ENCODE measurements at places on chromosomes 2 and 18.

DNA sequence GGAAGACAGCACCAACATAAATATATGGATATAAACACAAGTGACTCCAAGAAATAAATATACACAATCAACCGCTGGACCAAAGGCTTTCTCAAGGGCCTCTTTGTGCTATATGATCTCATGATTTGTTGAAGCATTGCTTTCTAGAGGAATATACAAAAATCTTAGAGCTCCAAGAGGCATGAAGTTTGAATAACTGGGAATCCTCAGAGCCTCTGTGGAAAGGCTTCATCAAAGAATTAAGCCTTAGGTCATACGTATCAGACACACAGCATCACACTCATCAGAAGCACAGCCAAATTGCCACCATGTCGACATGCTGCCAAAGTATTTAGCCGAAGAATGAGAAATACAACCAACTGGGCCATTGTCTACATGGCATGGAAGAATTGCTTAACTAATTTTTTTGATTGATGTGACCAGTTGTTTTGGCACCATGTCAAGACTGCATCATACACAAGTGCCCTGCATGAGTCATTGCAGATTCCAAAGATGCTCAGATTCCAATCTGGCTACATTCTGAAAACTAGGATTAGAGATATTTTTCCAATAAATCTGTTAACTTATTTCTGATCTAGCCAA, 860.6 kb upstream of the ZEB2 start:
- H3K4me1 ChIP-seq: no peaks in the 10 kb centered on the region
- no peaks in the 10 kb centered on the region for H3K36me3 ChIP-seq
- H3K27ac ChIP-seq: no peak overlapping the region
- no peaks in the 10 kb centered on the region for H3K27me3 ChIP-seq
- no peak for DNase-seq

DNA sequence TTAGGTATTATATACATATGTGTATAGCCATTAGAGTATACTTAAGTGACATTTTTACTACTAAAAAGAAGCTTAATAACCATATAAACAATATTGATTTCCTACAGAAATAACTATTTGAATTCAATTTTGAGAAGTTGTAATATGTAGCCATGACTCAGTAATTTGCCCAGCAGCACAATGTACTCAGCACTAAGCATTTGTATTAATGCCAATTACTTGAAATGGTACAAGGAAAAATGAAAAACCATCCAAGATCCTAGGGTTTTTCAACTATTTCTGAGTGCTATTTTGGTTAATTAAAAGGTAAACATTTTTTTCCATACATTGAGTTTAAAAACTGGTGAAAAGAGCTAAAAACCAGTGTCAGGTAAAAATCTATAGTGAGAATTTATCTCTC, 324.0 kb downstream of the KCNJ3 start:
- H3K4me3 ChIP-seq: no peak overlapping the region
- no peak for DNase-seq
- no peaks in the 10 kb centered on the region for H3K27me3 ChIP-seq
- H3K27ac ChIP-seq: no peak overlapping the region
- no peaks in the 10 kb centered on the region for H3K4me1 ChIP-seq

DNA sequence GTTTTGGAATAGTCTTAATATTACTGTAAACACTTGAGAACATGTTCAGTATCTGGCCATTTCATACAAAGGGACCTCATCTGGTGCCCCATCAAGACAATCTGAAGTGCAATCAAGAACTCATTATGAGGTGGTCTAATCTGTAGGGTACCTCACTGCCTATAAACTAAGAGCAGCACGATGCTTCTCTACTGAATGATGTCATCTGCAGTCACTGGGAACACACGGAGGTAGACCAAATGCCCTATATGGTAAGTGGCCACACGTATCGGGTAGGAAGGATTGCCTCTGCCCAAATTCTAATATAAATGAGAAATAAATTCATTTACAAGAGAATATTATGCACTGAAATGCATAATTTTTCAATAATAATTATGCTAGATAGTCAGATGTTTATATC, 90.4 kb downstream of the SLC8A1 start:
- H3K36me3 ChIP-seq: no peaks in the 10 kb centered on the region
- H3K4me1 ChIP-seq: peaks cover 12% of the 10 kb centered on the region
- H3K4me3 ChIP-seq: no peak overlapping the region
- DNase-seq: no peak

DNA sequence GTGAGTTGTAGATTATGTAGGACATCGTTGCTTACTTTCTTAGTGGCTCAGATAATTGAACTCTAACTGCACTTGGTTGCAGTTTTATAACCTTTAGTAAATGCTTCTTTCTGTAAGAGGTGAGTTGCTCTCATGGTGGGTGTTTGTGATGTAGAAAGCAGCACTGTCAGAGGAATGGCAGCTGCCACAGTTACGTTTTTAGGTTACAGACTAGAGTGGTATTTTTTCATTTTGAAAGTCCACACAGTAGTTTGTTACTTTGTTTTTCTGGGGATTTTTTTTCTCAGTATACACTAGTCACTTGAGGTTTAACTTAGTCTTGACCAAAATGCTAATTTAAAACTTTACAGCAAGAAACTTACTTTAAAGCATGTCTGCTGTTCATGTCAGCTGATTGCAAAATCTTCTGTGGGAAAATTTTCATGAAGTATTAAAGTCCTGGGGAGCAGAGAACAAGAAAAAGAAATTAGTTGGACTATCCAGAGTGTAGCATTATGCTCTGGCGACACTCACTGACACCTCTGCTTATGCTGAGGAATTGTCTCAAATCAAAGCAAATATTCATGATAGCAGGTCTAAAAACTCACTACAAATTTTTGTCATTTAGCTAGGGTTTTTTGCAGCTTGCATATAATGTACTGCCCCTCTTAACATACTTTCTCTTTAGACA, 14.8 kb downstream of the AFTPH start:
- H3K36me3 ChIP-seq: no peaks in the 10 kb centered on the region
- H3K27me3 ChIP-seq: no peaks in the 10 kb centered on the region
- H3K4me3 ChIP-seq: no peak overlapping the region
- DNase-seq: no peak
- H3K4me1 ChIP-seq: peaks cover 26% of the 10 kb centered on the region

DNA sequence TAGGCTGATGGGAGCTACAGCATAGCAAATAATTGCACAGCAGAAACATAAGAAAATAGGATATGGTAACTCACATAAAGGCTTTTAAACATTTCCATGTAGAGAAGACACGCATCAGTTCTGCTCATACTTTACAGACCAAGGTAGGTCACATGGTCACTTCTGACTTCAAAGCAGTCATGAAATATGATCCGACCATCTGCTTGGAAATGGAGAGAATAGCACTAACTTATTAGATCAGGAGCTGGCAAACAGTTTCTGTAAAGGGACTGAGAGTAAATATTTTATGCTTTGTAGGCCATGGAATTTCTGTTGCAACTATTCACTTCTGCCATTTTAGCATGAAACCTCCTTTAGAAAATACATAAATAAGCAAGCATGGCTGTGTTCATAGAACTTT, 936.6 kb upstream of the FANCL start:
- no peak for DNase-seq
- H3K36me3 ChIP-seq: no peaks in the 10 kb centered on the region
- H3K27ac ChIP-seq: no peak overlapping the region
- no peak overlapping the region for H3K4me3 ChIP-seq
- H3K4me1 ChIP-seq: no peaks in the 10 kb centered on the region

All from vagina (tissue), 2 donors.